ENCODE measurements at places on chromosomes 6 and 20.

- no peak for DNase-seq
These were observed 11.5 kb downstream of the TAAR2 start for GRCh38 chr6:132612449-132613108.

DNA sequence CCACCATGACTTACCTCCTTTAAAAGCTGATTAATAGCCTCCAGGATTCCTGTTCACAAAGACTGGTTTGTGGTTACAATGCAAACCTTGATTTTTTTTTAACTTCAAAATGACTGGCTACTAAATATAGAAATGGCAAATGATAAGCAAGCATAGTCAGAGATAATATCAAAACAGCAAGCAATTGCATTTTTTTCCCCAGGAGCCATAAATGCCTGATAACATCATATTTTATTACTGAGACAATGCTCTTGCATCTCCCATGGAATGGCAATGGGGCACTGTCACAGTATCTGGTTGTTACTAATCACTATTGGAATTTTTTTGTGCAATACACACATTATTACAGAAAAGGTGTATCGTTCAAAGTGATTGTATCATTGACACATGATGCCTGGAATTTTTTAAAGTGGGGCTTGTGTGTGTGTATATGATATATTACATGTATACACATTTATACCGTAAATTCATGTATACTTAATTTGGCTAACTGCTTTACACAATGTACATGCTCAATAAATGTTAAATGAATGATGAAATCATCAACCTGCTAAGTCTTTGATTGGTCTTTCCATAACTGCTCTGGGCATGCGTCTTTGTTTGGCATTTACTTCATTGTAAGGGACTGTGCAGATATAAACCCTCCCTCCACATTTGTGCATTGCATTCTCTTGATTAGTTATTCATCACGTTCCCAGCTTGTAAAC lies 980 bp upstream of the SALL4 start:
- DNase-seq, result no peak

DNA sequence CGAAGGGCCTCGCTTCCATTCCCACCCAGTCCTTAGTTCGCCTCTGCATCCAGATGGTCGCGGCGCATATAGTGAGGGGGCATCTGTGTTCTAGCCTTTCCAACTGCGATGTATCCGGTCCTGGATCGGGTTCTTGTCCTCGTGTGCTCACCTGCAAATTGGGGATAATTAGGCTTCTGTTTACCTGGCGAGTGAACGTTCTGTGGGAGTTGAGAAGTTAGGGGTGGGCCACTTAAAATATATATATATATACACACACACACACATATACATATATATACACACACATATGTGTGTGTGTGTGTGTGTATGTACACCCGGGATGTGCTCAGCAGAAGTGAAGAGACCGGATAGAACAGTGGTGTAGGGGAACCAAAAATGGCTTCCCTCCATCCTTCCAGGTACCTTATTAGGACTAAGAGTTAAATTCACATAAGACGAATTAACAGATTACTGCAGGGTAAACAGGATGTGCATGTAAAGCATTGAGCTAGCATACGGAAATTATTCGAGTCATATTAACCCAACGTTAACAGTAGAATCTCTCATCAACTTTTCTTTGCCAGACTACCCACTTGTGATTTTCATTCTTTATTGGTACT lies 537 bp downstream of the CSTF1 start:
- DNase-seq, result no peak

GRCh38 chr6:170144571-170145271 lies 146.2 kb downstream of the DLL1 start:
- DNase-seq, result no peak

GRCh38 chr6:135922174-135922573 lies 70.7 kb downstream of the PDE7B start:
- peak; percentile 98 for DNase-seq

GRCh38 chr6:13883966-13884365 lies 40.8 kb upstream of the RNF182 start:
- no peak for DNase-seq

DNA sequence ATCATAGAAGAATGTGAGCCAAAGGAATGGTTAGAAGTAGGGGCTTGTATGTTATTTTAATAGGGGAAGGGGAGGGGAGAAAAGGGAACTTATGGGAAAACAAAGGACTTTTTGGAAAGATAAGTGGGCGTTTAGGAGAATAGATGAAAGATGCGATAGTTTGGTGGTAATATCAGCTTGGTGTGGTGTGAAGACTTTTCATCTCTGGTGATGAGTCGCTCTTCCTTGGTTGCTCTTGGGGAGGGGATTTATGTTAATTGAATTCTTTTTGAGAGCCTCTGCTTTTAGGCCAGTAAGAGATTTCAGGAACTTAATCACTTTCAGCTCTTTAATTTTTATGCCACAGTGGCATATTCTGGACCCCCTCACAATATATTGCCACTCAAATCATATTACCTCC lies 10.8 kb downstream of the HECA start:
- DNase-seq, result no peak

DNA sequence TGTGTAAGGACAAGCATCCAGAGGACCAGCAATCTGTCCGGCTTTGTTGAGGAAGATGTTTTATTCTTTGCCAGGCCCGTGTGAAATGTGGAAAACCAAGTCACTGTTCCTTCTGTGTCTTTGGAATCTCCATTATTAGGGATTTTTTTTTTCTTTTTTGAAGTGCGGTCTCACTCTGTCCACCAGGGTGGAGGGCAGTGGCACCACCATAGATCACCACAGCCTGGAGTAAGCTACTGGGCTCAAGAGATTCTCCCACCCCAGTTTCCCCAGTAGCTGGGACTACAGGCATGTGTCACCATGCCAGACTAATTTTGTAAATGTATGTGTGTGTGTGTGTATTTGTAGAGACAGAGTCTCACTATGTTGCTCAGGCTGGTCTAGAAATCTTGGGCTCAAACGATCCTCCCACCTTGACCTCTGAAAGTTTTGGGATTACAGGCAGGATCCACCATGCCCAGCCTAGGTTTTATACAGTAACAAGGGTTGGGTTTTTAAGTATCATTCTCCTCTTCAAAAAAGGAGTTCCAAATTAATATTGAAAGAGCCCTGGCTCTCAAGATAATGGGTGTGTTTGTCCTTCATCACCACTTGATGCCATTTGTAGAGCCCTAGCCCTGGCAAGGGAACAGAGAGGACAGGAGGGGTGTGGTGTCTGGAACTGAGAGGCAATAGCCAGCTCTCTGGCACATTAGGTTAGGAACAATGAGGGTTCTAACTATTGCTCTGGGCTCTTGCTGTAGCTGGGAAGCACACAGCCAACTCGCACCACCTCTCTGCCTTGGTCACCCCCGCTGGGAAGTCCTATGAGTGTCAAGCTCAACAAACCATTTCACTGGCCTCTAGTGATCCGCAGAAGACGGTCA lies 3.1 kb downstream of the LAMP5 start:
- DNase-seq, result no peak

GRCh38 chr6:106315765-106316374 lies 9.7 kb downstream of the ATG5 start:
- no peak for DNase-seq

DNA sequence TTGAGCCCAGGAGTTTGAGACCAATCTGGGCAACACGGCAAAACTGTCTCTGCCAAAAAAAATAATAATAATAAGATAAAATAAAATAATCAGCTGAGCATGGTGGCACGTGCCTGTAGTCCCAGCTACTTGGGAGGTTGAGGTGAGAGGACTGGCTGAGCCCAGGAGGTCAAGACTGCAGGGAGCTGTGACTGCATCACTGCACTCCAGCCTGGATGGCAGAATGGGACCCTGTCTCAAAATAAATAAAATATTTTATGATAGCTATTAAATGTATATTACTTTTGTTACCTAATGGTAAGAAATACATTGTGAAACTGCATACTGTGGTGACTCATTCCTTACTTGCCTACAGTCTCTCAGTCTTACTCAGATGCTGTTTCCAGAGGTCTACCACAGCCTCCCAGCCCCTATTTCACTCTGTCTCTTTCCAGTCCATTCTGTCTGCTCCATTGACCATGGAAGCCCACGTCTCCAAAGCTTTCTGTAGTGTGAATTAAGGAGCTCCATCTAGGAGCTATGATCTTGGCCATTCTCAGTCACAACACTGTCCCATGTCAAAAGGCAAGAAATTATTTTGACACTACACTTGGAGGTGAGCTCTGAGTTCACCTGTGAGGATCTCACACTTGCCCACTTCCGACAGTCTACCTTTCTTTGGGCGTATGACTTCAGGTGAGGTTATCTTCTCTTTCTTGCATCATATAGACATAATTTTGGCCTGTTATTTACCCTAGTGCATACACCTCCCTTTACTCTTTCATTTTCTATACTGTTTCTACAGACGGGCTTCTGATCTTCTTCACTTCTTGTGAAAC lies 22.4 kb upstream of the SNX9 start:
- peak; percentile 63 for DNase-seq

DNA sequence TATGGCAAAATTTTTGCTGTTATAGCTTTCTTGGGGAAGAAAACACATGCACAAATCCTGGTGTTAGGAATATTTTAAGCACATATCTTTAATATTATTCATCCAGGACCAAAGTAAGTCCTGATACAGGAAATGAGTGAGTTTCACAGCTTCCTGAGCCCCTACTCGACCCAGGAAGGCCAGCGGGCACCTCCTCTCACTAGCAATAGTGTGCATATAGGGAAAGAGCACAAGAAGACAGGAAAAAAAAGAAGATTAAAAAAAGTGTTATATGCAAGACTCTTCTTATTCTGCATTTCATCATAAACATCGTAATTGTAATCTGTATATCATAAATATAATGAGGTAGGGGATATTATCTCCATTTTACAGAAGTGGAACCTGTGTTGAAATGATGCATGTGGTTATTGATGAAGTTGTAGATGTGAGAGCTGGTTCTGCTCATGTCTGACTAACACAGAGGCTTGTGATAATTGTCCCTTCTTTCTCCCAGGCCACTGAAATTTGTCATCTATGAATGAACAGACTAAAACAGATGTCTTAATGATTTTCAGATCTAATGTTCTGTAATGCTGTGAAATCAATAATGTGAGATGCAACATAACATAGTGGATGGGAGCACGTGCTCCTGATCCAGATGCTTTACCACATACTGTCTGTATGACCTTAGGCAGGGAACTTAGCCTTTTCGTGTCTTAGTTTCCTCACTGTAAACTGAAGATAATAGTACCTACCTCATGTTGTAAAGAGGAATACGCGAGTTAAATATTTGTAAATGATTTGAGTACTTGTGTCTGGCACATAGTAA lies 101.2 kb downstream of the MYO6 start:
- DNase-seq, result no peak

DNA sequence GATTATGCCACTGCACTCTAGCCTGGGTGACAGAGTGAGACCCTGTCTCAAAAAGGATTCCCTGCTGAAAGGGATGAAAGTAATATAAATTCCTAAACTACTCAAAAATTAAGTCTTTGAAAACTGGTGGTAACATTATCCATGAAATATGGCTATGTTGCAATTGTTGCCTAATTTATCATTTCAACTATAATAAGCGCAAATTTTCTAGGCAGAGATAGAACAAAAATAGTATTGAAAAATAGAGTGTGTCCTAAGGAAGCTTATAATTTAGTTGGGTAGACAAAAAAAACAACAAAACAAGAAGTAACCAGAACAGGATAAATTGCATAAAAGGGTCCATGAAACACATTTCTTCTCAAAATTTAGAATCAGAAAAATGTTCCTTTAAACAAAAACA lies 68.0 kb downstream of the FKBP5 start:
- DNase-seq, result no peak

- no peak for DNase-seq
These were observed 92.9 kb downstream of the SAMD3 start for GRCh38 chr6:130129762-130130246.

DNA sequence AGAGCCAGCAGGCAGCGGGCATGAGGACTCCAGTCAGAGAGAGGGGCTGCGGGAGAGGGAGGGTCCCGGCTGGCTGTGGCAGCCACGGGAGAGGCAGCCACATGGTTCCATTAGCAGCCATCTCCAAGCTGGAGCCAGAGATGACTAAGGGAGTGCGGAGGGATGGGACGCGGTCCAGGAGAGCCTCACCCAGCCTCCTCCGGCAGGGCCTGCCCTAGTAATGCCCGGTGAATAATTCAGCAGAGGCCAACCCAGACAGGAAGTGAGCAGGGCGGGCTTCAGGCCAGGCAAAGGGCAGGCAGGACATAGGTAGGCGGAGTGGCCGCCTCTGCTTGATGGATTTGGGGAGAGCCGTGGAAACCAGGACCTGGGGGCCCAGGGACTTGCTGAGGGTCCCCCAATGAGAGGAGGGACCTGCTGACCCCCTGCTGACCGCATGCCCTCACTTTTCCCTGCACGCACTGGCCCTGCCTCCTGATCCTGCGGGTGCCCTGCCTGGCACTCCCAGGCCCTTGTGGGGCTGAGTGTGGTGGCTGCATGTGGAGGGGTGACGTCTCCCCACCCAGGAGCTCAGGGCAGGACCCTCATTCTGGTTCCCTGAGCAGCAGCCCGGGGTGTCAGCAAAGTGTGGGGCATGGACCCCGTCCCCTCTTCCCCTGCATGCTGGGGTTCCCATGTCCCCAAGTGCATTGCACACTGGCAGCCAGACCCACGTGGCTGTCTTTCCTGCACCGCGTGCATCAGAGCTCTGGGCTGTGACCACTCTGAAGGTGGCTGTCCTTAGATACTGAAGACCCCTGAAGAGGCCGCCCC lies 51.8 kb upstream of the SLCO4A1 start:
- peak; percentile 32 for DNase-seq

- no peak for DNase-seq
These were observed 140.0 kb downstream of the ARID1B start for GRCh38 chr6:156917213-156917612.

- no peak for DNase-seq
These were observed 11.3 kb downstream of the GINS1 start for GRCh38 chr20:25418776-25419175.
